ENCODE measurements at places on chromosomes 1 and 21.

GRCh38 chr1:88528792-88529191, 155.3 kb upstream of the PKN2 start:
- no peak for DNase-seq

DNA sequence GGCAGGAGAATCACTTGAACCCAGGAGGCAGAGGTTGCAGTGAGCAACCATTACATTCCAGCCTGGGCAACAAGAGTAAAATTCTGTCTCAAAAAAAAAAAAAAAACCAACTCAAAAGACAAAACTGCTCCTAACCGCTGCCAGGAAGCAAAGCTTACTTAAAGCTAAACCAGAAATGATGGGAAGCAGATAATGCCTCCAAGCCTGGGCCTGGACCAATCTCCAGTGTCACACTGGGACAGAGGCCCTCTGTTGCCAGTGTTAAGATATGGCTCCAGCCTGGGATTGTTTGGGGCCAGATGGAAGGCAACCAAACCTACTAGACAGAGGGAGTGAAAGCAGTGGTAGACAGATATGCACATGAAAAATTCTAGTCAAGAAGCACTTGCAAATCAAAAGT, 36.9 kb downstream of the NSL1 start:
- no peak for DNase-seq

GRCh38 chr1:96845464-96845863, 123.9 kb downstream of the PTBP2 start:
- DNase-seq: no peak

DNA sequence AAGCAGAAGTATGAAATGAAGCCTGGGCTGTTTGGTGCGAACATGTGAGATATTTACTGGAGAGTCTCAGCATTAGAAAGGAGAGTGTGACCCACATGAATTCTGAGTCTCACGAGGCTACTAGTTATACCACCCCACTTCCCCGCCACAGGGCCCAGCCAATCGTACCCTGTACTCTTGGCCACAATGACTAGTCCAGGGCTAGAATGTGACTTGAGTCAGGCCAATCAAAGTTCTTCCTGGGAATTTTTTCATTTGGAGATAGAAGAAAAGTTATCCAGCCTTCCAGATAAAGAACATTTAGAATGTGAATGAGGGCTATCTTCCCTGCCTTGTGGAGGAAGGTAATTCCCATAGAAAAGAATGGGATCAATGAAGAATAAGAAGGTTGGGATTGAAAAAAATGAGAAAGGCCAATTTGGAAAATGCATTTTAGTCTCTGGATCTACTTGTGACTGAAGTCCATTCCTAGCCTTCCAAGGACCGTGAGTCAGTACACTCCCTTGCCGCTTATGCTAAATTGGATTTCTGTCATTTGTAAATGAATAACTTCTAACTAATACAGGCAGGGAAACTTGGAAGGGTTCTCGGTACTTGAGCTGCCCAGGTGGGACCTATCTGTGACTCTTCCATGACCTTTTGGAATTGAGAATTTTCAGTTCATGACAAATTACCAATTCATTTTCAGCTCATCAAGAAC, 12.3 kb upstream of the RIMKLA start:
- DNase-seq: no peak

DNA sequence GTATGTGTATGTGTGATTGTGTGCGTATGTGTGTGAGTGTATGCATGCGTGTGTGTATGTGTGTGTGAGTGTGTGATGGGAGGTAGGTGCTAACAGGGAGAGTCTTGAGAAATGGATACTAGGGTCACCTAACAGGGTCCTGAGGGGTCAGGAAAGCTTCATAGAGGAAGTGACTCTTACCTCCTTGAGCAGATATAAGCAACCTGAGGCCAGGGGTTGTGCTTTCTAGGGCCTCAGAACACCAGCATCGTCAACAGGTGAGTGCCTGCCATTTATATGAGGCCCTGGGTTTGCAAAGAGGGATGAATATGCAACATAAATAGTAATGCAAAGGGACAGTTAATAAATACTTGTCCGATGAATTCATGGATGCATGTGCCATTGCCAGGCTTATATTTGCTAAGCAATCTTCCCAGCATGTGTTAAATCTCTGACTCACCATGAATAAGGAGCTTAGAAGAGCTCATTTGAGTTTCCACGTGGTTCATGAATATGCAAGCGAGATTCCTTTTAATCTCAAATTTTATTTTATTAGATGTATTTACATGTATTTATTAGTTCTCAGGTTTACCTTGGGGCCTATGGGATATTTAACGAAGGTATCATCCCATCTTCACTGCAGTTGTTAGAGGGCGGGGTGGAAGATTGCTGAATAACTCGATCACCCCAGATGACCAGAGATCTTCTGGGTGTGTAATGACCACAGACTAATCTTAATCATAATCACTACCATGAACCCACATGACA, 438.3 kb downstream of the CAMTA1 start:
- no peak for DNase-seq

- no peak for DNase-seq
These were observed 348.5 kb upstream of the VAMP3 start for GRCh38 chr1:7422561-7422960.

- DNase-seq: no peak
These were observed 76.3 kb downstream of the NPHP4 start for GRCh38 chr1:5915587-5916571.

GRCh38 chr1:62218604-62219003, 24.0 kb downstream of the L1TD1 start:
- DNase-seq: no peak

- DNase-seq: no peak
These were observed 114.8 kb upstream of the DPYD start for GRCh38 chr1:98035602-98036002.

DNA sequence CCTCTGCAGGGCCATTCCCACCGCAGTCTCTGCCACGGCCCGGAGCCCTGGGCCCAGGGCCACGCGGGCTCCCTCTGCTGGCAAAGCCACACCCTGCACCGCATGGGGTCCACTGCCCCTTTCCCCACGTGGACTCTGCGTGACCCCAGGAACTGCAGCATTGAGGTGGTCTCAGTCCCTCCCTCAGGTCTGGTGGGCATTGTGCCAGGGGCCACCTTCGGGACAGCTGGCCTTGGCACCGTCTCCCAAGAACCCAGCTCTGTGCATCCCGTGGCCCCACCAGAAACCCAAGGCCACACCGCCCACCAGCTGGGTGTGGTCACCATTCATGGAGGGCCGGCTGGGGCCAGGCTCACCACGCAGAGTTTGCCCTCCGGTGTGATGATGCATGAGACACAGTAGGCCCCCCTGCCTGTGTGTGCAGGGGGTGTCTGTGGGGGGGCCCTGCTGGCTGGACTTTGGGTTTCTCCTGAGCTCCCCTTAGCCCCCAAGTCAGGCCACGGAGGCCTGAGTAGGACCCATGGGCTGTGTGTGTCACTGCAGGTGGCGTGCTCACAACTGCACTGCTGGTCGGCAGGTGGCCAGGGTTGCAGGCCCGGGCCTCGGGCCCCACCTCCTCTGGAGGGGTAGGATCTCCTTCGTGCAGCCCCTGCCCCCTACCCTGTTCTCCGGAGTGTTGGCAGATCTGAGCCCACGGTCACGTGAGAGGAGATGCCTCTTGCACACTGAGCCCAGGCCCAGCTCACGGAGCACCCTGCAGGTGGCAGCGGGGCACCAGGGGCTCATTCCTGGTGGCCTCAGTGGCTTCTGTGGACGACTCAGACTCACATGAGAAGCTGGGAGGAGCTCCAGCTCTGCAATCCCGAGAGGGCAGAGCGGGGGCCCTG, 5.8 kb downstream of the VWA1 start:
- peak; percentile 67 for DNase-seq
